Dermis blood vessel endothelial cell (primary cell): ENCODE measurements at places on chromosomes 13 and 19. TPM values are rescaled to one million over a fixed set of nuclear protein-coding genes. Genes with fewer than 3 reads are reported as not detected.

The ZNF729 gene
- not detected in 2 replicates for total RNA-seq

The GARIN5A gene
- total RNA-seq = 0.05 and 0.17 TPM in 2 replicates

The TEX26 gene
- not detected in 2 replicates for total RNA-seq

The TEX101 gene
- not detected in 2 replicates for total RNA-seq

The C19orf33 gene
- 14.8 TPM in 1 of 2 replicates, not detected in the other for total RNA-seq

The IRGC gene
- not detected in 2 replicates for total RNA-seq

The ZNF30 gene
- 5.2 and 7.3 TPM in 2 replicates for total RNA-seq

The SIGLEC5 gene
- not detected in 2 replicates for total RNA-seq

The PRR36 gene
- total RNA-seq = not detected in 2 replicates

The FREM2 gene
- under 0.01 and 0.05 TPM in 2 replicates for total RNA-seq

The ADAMTSL5 gene
- 0.19 TPM in 1 of 2 replicates, not detected in the other for total RNA-seq

The CLDND2 gene
- total RNA-seq = not detected in 2 replicates

The ZNF799 gene
- total RNA-seq = 6.1 and 12.1 TPM in 2 replicates

The CCDC70 gene
- total RNA-seq = not detected in 2 replicates

The TBC1D17 gene
- total RNA-seq = 7.5 and 13.8 TPM in 2 replicates

The FCHO1 gene
- total RNA-seq = 0.51 and 0.56 TPM in 2 replicates

The ZNF578 gene
- total RNA-seq = 2.9 and 3.2 TPM in 2 replicates
